H9 (cell line): ENCODE measurements at places on chromosomes 4 and X. TPM values are rescaled to one million over a fixed set of nuclear protein-coding genes. Genes with fewer than 3 reads are reported as not detected.

GRCh38 chr4:8694651-8695151 is 102.1 kb downstream of the CPZ start:
- H3K4me3 ChIP-seq: no peak overlapping the region
- H3K4me1 ChIP-seq: no peaks in the 10 kb centered on the region
- peak; percentile 25 for DNase-seq
- H3K27me3 ChIP-seq: no peaks in the 10 kb centered on the region
- no peak overlapping the region for H3K27ac ChIP-seq

- no peaks in the 10 kb centered on the region for H3K36me3 ChIP-seq
- no peaks in the 10 kb centered on the region for H3K27me3 ChIP-seq
- no peak overlapping the region for H3K4me3 ChIP-seq
- no peaks in the 10 kb centered on the region for H3K4me1 ChIP-seq
- H3K27ac ChIP-seq: no peak overlapping the region
Observed at GRCh38 chr4:26871611-26872010, 11.0 kb downstream of the STIM2 start.

GRCh38 chr4:107719207-107719921 is 670 bp downstream of the PAPSS1 start:
- peaks cover 6% of the 10 kb centered on the region; the same call in 1 of the 2 replicates for H3K36me3 ChIP-seq
- DNase-seq: peak; percentile 72
- H3K27me3 ChIP-seq: no peaks in the 10 kb centered on the region
- H3K4me3 ChIP-seq: peak overlapping the region; percentile 89
- H3K4me1 ChIP-seq: peaks cover 4% of the 10 kb centered on the region; the same call in 1 of the 2 replicates

GRCh38 chr4:74466242-74466641 is 21.3 kb downstream of the AREG start:
- H3K27ac ChIP-seq: no peak overlapping the region
- H3K27me3 ChIP-seq: no peaks in the 10 kb centered on the region
- H3K36me3 ChIP-seq: no peaks in the 10 kb centered on the region
- H3K4me3 ChIP-seq: no peak overlapping the region
- DNase-seq: no peak

DNA sequence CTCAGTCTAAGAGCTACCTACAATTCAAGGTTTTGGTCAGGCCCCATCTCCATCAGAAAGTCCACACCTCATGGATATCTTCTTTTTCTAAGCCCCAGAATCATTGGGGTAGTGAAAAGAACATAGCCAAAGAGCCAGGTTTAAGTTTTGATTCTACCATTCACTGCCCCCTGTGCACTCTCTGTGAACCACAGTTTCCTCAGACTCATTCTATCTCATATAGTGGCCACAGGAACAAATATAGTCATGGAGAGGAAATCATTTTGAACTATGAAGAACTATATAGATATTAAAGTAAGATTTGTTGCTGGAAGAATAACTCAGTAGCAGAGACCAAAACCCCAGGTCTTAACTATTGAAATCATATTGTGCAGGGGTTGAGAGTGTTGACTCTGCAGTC is 3.3 kb downstream of the SYTL5 start:
- no peaks in the 10 kb centered on the region for H3K27me3 ChIP-seq
- no peak overlapping the region for H3K27ac ChIP-seq
- no peaks in the 10 kb centered on the region for H3K4me1 ChIP-seq
- no peaks in the 10 kb centered on the region; the same call in 1 of the 3 replicates for H3K36me3 ChIP-seq
- DNase-seq: no peak
- no peak overlapping the region for H3K4me3 ChIP-seq

DNA sequence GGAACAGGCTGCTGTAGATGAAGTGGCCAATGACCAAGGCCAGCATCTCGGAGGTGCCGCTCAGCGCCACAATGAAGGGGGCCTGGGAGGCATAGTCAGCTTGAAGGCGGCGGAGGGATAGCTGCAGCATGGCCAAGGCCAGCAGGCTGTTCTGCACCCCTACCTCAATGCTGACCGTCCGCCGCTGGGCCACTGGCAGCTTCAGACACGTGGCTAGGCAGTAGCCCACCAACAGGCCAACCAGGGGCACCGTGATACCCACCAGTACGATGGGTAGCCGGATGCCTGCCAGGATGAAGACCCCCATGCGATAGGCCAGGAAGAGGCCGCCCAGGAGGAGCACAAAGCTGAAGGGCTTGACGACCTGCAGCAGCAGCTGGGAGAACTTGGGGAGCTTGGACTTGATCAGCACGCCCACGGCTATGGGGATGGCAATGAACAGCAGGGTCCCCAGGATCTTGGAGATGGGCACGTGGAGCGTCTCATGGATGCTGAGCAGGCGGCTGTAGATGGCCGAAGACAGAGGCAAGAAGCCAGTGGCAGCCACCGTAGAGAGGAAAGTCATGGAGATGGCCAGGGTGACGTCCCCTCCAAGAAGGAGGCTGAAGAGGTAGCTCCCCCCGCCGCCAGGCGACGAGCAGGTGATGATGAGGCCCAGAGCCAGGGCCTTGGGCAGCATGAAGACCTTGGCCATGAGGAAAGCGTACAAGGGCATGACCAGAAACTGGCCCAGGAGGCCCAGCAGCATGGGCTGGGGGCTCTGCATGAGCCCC is 1.3 kb upstream of the UBL4A start:
- no peak overlapping the region; the same call in 2 of the 3 replicates for H3K4me3 ChIP-seq
- no peak for DNase-seq
- H3K27me3 ChIP-seq: no peaks in the 10 kb centered on the region
- no peaks in the 10 kb centered on the region; the same call in 1 of the 2 replicates for H3K4me1 ChIP-seq
- peaks cover 22% of the 10 kb centered on the region for H3K36me3 ChIP-seq
- no peak overlapping the region for H3K27ac ChIP-seq

- H3K27me3 ChIP-seq: peaks cover 76% of the 10 kb centered on the region
- no peak overlapping the region for H3K27ac ChIP-seq
- H3K36me3 ChIP-seq: no peaks in the 10 kb centered on the region
- H3K4me3 ChIP-seq: peak overlapping the region; percentile 12
Observed at GRCh38 chrX:619812-620531, 10.6 kb upstream of the SHOX start.

DNA sequence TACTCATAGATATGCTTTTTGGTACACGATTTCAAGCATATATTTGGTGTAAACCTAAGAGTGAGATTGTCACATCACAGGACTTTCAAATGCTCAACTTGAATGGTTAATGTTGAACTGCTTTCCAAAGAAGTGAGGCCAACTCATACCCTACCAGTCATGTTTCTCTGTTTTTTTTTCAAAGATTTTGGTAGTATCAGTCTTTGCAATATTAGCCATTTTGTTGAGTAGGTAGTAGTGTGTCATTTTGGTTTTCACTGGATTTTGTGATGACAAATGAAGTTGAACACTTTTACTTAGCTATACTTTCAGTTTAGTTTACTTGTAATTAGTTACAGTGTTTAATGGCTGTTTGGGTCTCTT is 12.5 kb upstream of the HS3ST1 start:
- no peaks in the 10 kb centered on the region; the same call in 1 of the 2 replicates for H3K4me1 ChIP-seq
- no peaks in the 10 kb centered on the region for H3K36me3 ChIP-seq
- no peak overlapping the region for H3K4me3 ChIP-seq
- H3K27ac ChIP-seq: no peak overlapping the region
- no peaks in the 10 kb centered on the region for H3K27me3 ChIP-seq

- no peak for DNase-seq
- peaks cover under 1% of the 10 kb centered on the region; the same call in 1 of the 2 replicates for H3K36me3 ChIP-seq
- no peaks in the 10 kb centered on the region for H3K27me3 ChIP-seq
- no peaks in the 10 kb centered on the region for H3K4me1 ChIP-seq
Observed at GRCh38 chr4:83043801-83044407, 8.9 kb downstream of the COPS4 start.

GRCh38 chr4:54099287-54099747 is 646 bp upstream of the GSX2 start:
- peaks cover 10% of the 10 kb centered on the region for H3K4me1 ChIP-seq
- peak; percentile 57 for DNase-seq
- H3K27me3 ChIP-seq: peaks cover 93% of the 10 kb centered on the region
- H3K36me3 ChIP-seq: no peaks in the 10 kb centered on the region
- peak overlapping the region; percentile 78 for H3K4me3 ChIP-seq

GRCh38 chrX:19745077-19745476 is 142.3 kb downstream of the SH3KBP1 start:
- no peak for DNase-seq
- no peaks in the 10 kb centered on the region for H3K4me1 ChIP-seq
- peaks cover 14% of the 10 kb centered on the region for H3K36me3 ChIP-seq
- no peaks in the 10 kb centered on the region for H3K27me3 ChIP-seq

DNA sequence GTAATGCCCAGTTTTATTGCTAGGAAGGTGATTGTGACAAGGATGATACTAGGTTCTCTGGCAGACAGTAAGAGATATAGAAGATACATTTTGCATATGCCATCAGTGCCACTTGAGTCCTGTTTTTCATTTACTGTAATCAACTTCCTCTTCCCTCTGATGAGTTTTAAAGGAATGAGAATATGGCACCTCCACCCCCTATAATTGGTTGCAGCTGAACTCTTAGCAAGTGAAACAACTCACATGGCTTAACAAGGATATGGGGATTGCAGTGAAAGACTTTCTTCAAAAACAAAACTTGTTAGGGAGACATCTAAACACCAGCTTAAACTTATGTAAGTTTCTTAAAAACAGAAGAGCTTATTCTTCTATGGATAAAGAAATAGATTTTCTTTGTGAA is 90.0 kb downstream of the AREG start:
- H3K4me1 ChIP-seq: no peaks in the 10 kb centered on the region; the same call in 1 of the 2 replicates
- no peaks in the 10 kb centered on the region for H3K36me3 ChIP-seq
- H3K27me3 ChIP-seq: no peaks in the 10 kb centered on the region
- no peak overlapping the region for H3K27ac ChIP-seq
- no peak overlapping the region for H3K4me3 ChIP-seq

Gene RRH
- total RNA-seq: 0.20 TPM in 1 of 2 replicates, not detected in the other

Gene FAM90A26
- total RNA-seq: not detected in 2 replicates

Gene ADGRG2
- 6.1 and 6.8 TPM in 2 replicates for total RNA-seq

Gene REELD1
- total RNA-seq: not detected in 2 replicates

Gene ANXA3
- total RNA-seq: 20.6 and 21.6 TPM in 2 replicates
